ENCODE measurements at places on chromosomes 1 and 21.
A peak's percentile ranks its signal among the peaks of the same experiment; 100 is the strongest.

GRCh38 chr1:225762002-225762441, 15.6 kb upstream of the SRP9 start:
- DNase-seq, result no peak

GRCh38 chr21:36079010-36079649, 9.3 kb downstream of the CBR1 start:
- DNase-seq, result no peak

GRCh38 chr1:210597555-210598134, 268.9 kb downstream of the HHAT start:
- peak; percentile 85 for DNase-seq

DNA sequence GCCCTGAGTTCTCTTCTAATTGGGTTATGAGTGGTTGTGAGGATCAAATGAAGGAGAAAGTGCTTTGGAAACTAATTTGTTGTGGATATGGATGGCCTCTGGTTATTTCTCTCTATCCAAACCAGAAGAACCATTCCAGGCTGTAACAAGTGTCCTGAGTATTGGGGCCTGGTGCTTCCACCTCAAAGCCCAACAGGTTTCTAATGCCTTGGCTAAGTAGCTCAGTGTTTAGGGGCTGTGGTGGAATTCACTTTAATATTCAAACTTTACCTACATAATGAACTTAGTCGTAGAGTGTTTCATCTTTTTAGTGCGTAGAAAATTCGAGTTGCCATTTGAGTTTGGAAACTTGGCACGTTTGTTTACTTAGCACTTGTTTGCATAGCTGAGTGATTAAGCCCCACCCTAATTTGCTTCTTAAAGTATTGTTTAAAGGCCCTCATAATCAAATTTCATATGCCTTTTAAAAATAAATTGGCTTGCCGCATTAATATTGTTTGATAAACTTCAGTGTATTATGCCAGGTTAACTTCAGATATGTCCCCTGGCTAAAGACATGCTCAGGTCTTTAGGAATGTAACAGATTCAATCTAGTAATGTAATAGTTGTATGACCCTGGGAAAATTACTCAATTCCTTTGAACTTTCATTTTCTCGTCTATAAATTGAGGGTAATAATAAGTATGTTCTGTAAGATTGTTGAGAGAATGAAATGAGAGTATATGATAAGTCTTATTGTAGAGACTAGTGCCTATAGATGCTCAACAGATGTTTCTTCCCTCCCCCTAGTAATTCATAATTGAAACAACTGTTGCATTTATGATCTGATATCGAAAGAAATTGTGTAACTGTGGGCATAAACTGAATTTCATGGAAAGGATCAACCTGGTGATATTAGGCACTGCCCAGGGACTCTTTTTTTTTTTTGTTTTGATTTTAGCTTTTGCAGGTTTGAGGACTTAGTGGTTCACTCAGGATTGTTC, 1.6 kb downstream of the AGO4 start:
- peak; percentile 12 for DNase-seq

GRCh38 chr1:201019321-201019977, 4.1 kb downstream of the KIF21B start:
- DNase-seq, result peak; percentile 25

- no peak for DNase-seq
Observed at GRCh38 chr1:213931836-213932235, 55.9 kb upstream of the PROX1 start.

DNA sequence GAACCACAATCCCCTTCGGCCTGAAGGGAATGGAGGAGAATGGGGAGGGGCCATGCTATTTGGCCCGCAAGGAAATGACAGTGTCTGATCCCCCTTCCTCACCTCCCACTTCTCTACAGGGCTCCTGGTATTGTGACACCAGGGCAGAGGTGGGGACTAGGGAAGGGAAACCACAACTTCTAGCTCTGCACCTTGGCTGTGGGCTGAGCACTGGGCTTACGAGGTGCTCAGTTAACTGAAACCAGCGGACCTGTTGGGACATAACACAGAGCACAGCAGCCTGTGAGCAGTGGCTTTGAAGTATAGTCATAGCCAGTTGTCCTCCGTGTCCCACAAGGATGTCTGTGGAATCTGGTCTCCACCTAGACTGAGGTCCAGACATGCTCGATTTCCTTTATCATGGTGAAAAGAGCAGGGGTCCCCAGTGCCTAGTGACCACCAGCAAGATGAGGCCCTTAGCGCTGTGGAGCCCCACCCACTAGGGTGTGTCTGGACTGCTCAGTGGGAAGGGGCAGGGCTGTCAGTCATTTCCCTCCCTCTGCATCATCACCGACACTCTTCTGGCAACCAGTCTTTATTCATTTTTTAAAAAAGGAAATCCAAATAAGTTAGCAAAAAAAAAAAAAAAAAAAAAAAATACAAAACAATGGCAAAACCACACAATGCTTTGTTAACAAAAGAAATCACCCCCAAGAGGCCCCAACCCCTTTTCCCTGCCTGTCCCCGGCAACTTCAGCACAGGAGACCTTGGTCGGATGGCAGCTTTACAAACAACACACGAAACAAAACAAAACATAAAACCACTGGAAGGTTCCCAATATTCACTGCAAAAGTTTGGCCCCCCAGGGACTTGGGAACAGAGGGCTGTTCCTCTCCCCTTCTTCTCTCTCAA, 3.0 kb downstream of the MYOG start:
- no peak for DNase-seq

GRCh38 chr1:206892351-206892984, 4.8 kb upstream of the IL24 start:
- peak; percentile 88 for DNase-seq

- DNase-seq, result no peak
Observed at GRCh38 chr1:173554089-173554488, 48.8 kb downstream of the SLC9C2 start.

DNA sequence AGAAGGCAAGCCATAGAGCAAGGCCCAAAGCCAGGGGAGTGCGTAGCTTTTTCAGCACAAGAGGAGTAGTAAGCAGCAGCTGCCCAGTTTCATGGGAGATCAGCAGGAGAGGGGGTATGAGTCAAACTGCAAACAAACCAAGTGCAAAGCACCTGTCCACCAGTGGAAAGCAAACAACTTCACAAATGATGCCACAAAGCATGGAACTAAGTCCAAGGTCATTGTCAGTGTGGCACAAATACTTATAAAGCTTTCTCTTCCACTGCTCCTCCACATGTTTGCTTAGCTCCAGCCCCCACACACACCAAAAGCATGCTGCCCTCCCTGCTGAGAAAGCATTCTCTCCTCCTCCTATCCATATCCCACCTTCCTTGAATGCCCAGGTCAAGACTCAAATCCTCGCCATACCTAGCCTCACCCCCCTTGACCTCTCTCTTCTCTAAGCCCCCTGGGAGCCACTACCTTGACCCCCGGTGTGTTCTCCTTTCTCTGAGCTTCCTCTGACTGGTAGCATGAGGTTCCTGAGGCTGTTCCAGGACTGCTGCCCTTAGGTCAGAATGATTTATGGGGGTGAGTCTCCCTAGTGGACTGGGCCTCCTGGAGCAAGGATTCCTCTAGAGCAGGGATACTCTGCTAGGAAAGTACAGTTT, 70.4 kb downstream of the DMAP1 start:
- no peak for DNase-seq

DNA sequence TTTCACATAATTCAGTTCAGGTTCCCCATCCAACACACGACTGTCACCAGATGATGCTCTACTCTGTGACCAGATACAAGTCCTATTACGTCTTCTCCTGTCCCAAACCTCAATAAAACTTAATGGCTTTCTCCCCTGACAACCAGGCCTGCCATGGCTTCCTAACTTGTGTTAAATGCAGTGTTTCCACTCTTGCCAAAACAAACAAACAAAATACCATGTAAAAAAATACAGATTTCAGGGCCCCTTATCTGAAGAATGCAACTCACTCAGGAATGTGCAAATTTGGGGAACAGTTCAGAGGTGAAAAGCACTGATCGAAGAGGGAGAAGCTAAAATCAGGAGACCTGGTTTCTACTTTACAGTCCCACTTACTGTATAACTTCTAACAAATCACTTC, 863 bp upstream of the NUF2 start:
- no peak for DNase-seq

- DNase-seq, result no peak
Observed at GRCh38 chr21:40208948-40209345, 341.7 kb downstream of the PCP4 start.

DNA sequence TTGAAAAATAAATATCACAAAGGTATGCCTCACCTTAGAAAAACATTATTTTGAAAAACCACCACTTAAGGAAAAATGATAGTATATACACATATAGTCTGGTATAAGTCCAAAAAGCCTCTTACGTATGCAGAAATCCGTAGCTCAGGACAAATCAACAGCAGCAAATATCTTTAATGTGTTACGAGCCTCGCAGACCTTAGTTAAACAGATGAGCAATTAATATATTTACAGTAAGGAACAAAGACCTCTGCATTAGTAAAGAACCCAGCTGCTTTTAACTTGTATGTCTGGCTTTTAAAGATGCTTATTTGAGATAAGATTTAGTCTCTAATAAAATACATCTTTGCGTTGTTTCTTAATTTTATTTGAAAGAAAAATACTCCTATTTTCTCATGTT, 79.9 kb upstream of the CHRM3 start:
- no peak for DNase-seq

DNA sequence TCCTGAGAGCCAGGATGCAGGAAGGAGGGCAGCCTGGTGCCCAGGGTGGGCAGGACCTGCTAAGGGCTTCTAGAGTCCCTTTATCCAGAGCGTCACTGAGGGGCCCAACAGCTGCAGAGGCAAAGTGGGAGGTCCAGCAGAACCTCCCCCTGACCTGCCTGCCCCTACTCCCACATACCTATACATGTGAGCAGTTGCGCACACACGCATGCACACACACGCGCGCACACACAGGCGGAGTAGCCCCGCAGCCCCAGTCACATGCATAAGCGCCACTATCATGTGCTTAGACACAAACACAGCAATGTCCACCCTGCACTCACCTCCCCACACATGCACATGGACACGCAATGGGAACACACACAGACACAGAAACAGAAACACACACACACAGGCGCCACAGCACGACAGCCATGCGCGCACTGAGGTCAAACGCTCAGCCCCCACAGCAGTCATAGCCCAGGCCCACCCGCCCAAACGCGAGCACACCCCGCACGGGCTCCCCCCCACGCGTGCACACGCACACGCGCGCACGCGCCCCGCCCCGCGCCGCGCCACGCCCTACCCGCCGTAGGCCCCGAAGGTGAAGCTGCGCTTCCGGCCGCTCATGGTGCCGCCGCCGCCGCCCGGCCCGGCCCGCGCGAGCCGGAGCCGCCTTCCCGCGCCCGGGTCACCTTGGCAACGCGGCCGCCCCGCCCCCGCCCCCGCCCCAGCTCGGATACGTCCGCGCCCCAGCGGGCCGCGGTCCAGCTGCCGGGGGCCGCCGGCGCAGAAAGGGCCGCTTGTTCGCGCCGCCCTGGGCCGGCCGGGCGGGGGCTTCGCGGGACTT, 17.7 kb downstream of the RAP1GAP start:
- DNase-seq, result peak; percentile 67

- no peak for DNase-seq
Observed at GRCh38 chr1:21631944-21632887, 36.9 kb downstream of the RAP1GAP start.

DNA sequence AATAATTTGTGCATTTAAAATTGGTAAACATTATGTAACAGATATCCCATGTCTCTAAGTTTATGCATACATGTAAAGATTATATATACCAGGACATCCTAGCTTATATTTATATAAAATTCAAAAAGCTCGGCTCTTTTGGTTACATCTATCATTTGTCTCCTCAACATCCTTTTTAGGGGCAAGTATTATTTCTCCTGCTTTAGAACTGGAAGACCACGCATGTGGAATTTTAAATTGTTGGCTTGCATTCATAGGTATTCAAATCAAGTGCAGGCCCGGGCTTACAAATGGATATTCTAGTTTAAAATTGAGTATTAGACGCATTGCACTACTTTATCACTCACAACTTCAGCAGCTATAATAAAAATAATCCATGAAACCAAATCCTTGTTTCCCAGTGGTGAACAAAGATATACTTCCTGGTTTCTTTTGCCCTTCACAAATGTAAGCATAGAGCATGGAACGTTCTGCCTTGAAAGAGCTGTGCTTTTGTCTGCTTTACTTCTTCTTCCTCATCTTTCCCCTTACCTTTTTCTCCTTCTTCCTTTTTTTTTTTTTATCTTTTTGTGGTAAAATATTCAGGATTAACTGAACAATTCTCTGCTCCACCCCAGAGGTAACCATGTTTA, 57.1 kb downstream of the DDAH1 start:
- no peak for DNase-seq

GRCh38 chr1:24459551-24460266, 42.9 kb upstream of the RCAN3 start:
- no peak for DNase-seq

DNA sequence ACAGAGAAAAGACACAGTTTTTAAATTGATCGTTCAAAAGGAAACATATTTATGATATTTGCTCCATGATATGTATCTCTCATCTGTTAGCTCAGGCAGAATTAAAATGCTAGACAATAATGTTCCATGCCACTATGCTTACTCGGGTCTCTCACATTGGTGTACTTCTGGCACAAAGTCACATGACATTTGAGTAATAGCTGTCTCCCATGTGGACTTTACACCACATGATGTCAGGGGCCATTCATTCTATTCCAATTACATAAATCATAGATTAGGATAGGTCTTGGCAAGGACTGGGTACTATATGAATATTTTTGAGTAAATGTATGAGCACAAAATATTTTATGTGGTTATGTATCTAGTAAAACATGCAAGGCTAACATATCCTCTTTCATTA, 648.4 kb downstream of the PLA2G4A start:
- DNase-seq, result no peak

DNA sequence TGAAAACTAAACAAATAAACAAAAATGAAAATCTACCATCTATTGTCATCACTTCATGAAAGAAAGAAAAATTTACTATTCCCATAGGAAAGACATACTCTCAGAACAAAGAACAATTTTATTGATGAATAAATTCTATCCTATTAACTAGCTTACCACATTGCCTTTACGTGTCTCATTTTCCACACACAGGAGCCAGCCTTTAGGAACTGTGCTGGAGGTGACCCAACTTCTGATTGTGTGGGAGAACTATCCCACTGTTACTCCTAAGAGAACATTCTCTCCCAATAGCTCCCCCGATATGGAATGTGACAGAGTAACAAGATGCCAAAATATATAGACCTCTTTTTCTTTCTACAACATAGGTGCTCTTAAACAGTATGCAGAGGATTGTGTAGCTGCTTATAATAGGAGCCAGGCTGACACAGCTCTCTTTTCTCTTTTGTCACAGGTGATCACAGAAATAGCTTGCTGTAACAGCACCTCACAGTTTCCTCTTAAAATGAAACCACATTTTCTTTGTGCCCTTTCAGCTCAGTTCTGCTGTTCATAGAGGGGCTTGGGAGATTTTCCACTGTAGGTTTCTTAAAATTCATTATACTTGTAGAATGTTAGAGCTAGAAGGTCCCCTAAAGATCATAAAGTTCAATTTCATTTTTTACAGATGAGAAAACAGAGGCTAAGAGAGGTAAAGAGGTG, 35.5 kb downstream of the C21orf91 start:
- DNase-seq, result no peak

Measured in adipocyte (in vitro differentiated cells).